Smooth muscle cell of the pulmonary artery (primary cell): ENCODE measurements at places on chromosomes 7 and 10. TPM values are rescaled to one million over a fixed set of nuclear protein-coding genes. Genes with fewer than 3 reads are reported as not detected.

The VAX1 gene
- not detected in 2 replicates for total RNA-seq

The FFAR4 gene
- total RNA-seq, result not detected in 2 replicates

The CHST15 gene
- 1.7 and 4.1 TPM in 2 replicates for total RNA-seq

The TMEM229A gene
- total RNA-seq, result 0.07 and 0.39 TPM in 2 replicates

The TACC2 gene
- 5.7 and 8.8 TPM in 2 replicates for total RNA-seq
